Putamen (tissue), 1 donor: ENCODE measurements at places on chromosomes 7 and 10.

GRCh38 chr10:11218395-11218794 is 200.7 kb downstream of the CELF2 start:
- DNase-seq, result no peak

DNA sequence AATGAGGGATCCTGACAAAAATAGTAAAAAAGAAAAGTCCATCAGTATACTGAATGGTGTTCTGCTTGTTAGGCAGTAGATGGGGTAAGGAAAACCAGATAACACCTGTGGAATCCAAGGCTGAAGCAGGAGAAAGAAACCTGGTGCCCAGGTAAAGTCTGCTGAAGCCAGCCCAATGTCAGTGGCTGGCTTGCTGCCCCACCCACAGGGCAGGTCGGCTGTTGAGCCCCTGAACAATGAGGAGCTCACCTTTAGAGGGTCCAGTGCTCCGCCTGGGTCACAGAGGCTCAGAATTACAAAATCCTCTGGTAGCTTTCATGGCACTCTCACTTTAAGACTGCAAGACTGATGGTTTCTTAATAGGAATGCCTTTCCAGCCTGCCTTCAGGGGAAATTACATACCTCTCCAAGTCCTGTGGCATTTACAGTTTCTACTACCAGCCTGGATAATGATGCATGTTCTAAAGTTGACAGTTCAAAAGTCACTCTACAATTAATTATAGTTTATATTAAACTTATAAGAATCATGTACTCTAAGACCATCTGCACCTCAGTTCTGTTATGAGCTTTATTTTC is 23.8 kb downstream of the DHX32 start:
- no peak for DNase-seq

GRCh38 chr10:11017000-11017569 is 587 bp upstream of the CELF2 start:
- no peak for DNase-seq

DNA sequence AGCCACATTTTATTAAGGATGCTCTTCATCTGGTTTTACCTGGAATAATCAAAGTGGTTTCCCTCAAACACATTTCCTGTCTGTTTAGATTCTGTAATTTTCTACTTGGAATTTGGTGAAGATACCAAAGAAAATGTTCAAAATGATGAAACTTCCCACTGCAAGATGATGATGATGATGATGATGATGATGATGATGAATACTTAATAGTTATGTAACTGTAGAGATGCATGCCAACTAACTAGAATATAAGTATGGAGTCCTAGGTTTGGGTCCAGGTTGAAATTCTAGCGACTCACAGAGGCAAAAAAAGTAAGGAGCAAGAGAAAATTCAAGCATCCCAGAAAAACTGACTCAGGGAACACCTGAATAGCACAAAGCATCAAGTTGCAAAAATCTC is 104.0 kb upstream of the KIAA1217 start:
- no peak for DNase-seq

GRCh38 chr10:69272624-69273023 is 5.7 kb upstream of the HK1 start:
- no peak for DNase-seq

GRCh38 chr10:57987055-57987721 is 280.5 kb downstream of the IPMK start:
- no peak for DNase-seq

DNA sequence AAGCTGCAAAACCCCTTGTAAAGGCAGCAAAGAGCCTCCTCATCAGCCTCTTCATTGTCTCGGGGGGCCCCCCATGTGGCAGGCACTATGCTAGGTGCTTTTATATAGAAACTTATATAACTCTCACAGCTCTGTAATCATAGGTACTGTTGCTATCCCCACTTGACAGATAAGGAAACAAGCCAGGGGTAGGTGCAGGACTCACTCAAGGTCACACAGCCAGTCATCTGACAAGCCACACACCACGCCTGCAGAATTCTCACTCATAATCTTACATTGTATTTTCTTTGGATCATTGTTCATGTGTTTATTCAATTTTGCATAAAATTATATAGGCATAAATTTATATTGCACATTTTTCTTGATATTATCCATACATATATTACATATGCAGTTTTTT is 165.4 kb downstream of the PPP1R17 start:
- no peak for DNase-seq

DNA sequence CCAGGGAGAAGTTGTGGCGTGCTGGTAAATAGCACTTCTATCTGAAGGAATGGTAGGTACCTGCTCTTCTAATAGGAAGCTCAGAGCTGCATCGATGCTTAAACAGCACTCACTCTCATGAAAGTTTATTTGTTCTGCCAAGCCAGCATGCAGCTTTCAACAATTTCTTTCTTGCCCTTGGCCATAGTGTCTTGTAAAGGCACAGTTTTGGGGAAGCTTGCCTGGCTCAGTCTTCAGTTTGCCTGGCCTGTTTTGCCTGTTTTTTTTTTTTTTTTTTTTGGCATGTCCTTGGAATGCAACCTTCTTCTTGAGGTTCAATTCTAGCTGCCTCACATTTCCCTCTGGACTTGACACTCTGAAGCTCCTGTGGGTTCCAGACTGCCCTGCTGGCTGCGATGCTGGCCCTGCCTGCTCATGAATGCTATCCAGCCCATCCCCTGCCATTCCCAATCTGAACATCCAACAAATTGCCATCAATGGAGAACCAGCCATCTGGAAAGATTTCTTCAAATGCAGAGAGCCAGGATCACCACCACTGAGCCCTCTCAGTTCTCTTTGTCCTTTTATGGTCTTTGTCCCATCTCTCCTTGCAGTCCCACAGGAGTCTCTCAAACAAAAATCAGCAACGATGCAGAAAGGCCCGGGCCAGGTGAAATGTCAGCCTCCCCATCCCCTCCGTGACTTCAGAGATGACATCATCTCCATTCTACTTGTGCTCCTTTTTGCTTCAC is 133.9 kb downstream of the ANLN start:
- DNase-seq, result no peak

- DNase-seq, result no peak
Measured at GRCh38 chr7:139426258-139427028, 57.0 kb downstream of the KLRG2 start.

- DNase-seq, result no peak
Measured at GRCh38 chr7:80412842-80413241, 99.0 kb downstream of the GNAT3 start.

DNA sequence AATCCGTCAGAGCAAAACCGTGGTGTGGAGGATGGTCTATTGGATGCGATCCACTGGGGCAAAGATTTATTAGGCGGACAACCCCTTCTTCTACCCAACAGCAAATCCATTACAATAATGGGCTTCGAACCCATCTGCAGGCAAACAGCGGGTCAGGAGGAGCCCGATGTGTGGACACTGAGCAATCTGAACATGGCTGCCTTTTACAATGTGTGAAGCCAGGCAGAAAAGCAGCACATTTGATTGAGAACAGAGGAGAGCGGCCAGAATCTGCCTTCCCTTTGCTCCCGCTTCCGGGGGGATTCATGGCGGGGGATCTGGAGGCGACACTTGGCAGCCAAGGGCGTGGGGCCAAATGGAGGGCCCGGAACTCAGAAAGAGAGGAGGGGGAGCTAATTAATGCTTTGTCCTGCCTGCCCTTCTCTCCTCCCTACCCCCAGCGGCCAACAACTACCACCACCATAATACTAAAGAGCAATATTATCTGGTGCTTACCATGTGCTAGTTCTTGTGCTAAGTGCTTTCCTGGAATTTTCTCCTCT is 133.0 kb downstream of the EMX2 start:
- DNase-seq, result no peak

GRCh38 chr7:109951565-109951928 is 1139.4 kb upstream of the LRRN3 start:
- no peak for DNase-seq
